ENCODE measurements at places on chromosomes 3 and 15. TPM values are rescaled to one million over a fixed set of nuclear protein-coding genes. Genes with fewer than 3 reads are reported as not detected.

The SLC22A14 gene
- total RNA-seq, result 0.13 TPM

The AGBL1 gene
- total RNA-seq, result 0.49 TPM

The MRAS gene
- 314 TPM for total RNA-seq

The TMF1 gene
- total RNA-seq, result 43.3 TPM

The RETNLB gene
- not detected for total RNA-seq

The STRIT1 gene
- not detected for total RNA-seq

The C3orf85 gene
- not detected for total RNA-seq

The ACTC1 gene
- total RNA-seq, result 0.94 TPM

The RNU6-1 gene
- total RNA-seq, result not detected

The ARHGEF26 gene
- 23.9 TPM for total RNA-seq

The TGM4 gene
- total RNA-seq, result not detected

The NOX5 gene
- 0.45 TPM for total RNA-seq

The INKA1 gene
- 7.3 TPM for total RNA-seq
